Stimulated activated CD8-positive, alpha-beta memory T cell treated with anti-CD3 and anti-CD28 coated beads, Interleukin-4, amount 100 ng/mL, for 1 hour (primary cell): ENCODE measurements at places on chromosomes 1 and 21.

- DNase-seq, result no peak
Observed at GRCh38 chr1:54998677-54999076, at the start of gene BSND. TSS of gene BSND (plus strand) at chr1:54998933. CDS start at chr1:54999187, 254 bp downstream.

- no peak for DNase-seq
Observed at GRCh38 chr1:237470712-237471338, 419.9 kb downstream of the ZP4 start.

DNA sequence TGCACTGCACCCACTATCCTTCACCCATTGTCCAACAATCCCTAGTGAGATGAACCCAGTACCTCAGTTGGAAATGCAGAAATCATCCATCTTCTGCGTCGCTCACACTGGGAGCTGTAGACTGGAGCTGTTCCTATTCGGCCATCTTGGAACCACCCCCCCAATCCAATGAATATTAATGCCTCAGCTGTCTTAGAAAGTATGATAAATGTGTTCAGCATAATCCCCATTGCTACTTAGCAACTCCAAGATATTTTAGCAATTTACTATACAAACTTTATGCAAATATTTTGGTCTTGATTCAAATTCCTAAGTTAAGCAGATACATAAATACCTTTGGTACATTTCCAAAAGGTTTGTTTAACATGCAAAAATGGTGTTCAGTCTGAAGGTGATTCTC, 70.5 kb upstream of the SH3GLB1 start:
- DNase-seq, result no peak

DNA sequence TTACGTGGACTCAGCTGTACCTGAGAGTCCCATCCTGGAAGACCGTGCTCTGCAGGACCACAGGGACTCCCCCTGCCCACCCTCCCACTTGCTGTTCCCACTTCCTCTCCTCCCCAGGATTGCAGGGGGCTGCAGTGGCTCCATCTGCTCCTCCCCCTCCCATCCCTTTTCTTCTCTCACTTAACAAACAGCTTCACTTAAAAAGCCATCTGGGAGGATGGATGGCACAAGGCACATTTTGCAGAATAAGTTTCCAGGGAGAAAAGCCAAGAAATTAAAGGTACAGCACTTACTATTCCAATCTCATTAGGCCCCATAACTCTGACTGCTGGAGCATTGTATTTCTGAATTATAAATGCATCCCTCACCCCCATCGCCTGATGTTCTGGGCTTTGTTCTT, 458.7 kb downstream of the PTPRU start:
- no peak for DNase-seq

DNA sequence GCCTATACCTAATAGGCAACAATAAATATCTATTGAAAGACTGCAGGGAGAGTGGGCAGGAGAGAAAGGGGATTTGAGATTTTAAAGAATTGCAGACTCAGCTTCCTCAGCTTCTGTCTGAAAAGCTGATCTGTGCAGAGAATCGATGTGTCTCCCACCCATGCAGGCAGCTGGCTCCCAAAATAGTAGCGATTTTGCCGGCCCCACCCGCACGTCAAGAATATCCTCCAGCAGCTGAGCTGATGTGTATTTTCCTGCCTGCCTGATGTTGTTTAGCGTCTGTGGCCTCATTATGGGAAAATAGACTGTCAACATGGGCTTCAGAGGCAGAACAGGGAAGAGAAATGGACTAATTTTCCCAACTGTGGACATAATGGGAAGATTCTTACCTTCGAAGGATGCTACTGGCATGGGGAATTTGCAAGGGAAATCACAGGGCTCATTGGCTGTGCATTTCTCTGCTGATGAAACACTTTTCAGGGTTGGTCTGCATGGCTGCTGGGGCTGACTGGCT, 699.8 kb downstream of the PTPRU start:
- DNase-seq, result no peak

- no peak for DNase-seq
Observed at GRCh38 chr1:65231718-65232330, 77.5 kb upstream of the DNAJC6 start.

DNA sequence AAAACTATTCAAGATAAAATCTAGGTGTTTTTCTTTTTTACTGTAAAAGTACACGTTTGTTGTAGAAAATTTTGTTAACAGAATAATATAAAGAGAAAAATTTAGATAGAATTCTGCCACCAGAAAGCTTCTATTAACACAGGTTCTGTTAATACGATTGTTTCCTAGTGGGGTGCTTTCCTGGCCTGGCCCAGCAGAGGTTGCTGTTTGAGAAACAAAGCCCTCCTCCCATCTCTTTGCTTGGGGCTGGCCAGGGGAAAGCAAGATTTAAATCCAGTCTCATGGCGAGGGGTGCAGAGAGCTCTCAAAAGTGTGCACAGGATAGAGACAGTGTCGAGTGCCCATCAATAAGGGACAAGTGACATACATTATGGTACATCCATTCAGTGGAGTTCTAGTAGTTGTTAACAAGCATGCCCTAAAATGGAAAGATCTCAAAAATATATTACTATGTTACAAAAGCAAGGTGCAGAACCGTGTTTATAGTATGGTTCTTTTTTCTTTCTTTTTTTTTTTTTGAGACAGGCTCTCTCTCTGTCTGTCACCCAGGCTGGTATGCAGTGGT, 14.6 kb upstream of the ACBD3 start:
- no peak for DNase-seq

GRCh38 chr1:206802401-206802800, 30.1 kb upstream of the IL10 start:
- no peak for DNase-seq

- DNase-seq, result no peak
Observed at GRCh38 chr1:68401506-68401905, 48.2 kb downstream of the RPE65 start.

DNA sequence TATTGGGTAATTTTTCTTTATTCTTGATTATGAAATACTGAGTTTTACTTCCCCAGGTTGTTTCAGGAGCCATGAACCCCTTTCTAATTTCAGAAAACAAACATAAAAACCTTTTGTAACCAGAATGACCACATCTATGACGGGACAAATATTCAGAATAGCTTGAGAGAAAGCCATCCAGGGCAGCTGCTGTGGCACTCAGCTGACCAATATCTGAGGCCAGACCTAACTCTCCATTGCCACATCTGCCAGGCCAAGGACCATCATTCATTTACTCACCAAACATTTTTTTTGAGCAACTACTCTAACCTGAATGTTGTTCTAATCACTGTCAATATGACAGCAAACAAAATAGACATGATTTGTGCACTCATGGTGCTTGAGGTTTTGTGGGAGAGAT, 608.3 kb upstream of the PKN2 start:
- no peak for DNase-seq

- peak; percentile 66 for DNase-seq
Observed at GRCh38 chr1:206581571-206581981, 30.7 kb downstream of the EIF2D start.
